ENCODE measurements at places on chromosomes 3 and 15.

GRCh38 chr3:57026944-57027343, 33.5 kb upstream of the SPATA12 start:
- DNase-seq = no peak

DNA sequence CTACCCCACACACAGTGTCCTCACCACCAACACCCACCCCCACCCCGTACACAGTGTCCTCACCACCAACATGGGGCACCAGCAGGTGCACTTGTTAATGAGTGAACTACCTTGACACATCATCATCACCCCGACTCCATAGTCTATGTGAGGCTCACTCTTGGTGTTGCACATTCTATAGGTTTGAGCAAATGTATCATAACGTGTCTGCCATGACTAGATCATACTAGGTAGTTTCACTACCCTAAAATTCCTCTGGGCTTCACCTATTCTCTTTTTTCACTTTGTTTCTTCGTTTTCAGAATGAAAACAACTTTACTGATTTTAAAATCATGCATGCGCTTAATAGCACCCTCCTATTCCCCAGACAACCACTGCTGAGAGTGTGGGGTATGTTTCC, 102.6 kb upstream of the SLC6A6 start:
- DNase-seq = no peak

DNA sequence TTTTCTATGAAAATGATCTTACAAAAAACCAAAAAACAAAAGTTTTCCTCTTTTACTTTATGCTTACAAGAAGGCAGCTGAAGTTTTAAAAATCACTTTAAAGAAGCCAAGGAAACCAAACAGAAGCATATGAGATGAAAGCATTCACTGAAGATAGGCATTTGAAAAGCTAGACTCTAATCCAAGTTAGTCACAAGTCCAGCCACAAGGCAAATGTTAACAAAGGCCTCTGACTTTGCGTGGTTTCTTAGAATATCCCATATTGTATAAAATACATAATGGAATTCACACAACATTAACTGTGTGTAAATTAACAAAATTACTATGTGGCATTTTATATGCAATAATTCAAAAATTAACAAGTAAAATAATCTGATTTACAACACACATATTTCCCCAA, 17.7 kb downstream of the MRPL3 start:
- DNase-seq = no peak

DNA sequence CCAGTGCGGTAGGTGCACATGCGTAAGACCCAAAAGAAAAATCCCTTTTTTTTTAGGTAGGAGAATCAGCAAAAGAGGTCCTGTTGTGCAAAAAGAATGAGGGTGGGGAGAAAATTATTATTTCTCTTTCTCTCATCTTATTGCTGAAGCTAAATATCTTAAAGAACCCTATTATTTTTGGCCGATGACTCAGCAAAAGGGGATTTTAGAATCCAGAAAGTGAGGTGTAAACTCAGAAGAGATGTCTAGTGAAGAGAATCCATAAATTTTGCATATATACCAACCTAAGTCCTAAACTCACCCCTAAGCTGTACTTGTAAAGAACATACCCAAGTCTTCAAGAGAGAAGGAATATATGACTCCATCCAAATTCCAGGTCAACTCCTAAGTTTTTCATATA, 386.3 kb upstream of the ZNF717 start:
- no peak for DNase-seq

DNA sequence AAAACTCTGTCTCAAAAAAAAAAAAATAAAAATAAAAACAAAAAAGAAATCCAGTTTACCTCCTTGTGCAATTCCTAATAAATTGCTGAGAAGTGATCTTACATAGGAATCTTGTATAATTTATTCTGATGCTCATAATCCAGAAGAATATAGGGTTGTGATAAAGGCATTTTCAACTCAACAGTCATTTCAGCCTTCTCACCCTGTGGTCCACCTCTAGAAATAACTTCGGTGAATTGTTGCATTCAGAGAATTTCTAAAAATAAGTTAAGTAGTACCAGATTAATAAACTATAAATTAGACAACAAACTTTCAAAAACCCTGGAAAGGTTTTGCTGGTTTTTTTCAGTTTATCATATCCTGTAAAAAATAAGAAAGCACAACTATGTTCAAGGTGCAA, 20.2 kb downstream of the RAF1 start:
- DNase-seq = no peak

DNA sequence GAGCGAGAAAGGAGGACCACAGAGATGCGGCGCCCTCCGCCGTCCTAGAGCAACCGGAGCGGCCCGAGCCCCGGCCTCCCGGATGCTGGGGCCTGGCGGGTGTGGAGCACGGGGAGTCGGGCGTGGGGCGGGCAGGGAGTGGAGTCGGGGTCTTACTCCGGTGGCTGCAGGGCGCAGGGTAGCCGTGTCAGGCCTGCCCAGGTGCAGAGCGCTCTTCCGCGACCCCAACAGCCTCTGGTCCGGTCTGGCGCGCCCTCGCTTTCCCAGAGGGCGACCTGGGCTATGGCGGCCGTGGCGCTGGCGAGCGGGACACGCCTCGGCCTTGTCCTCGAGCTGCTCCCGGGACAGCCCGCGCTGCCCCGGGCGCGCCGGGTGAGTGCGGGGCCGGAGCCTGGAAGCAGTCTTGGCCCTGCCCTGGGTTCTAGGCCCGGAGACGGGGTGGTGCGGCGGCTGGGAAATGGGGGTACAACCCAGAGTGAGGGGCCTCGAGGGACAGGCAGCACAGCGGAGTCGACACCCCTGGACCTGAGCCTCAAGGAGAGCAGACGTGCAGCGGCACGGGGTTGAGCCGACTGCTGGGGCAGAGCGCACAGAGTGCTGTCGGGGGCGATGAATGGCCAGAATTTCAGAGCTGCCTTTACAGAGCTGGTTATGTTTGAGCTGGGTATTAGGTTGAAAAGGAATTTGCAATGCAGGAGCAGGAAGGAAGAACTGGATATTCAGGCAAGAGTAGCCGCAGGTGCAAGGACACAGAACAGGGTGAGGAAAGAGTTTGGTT, at the start of gene ZNF662:
TSS of gene ZNF662 (plus strand) at position 73 of the 778 bp plus-strand sequence. CDS start 1,973 bp downstream, outside the sequence.
- peak; percentile 21 for DNase-seq

Measured in NCI-H2227 treated with DMSO at 0.1 percent for 48 hours (cell line).